ENCODE measurements at places on chromosomes 3 and 15.
A peak's percentile ranks its signal among the peaks of the same experiment; 100 is the strongest.

DNA sequence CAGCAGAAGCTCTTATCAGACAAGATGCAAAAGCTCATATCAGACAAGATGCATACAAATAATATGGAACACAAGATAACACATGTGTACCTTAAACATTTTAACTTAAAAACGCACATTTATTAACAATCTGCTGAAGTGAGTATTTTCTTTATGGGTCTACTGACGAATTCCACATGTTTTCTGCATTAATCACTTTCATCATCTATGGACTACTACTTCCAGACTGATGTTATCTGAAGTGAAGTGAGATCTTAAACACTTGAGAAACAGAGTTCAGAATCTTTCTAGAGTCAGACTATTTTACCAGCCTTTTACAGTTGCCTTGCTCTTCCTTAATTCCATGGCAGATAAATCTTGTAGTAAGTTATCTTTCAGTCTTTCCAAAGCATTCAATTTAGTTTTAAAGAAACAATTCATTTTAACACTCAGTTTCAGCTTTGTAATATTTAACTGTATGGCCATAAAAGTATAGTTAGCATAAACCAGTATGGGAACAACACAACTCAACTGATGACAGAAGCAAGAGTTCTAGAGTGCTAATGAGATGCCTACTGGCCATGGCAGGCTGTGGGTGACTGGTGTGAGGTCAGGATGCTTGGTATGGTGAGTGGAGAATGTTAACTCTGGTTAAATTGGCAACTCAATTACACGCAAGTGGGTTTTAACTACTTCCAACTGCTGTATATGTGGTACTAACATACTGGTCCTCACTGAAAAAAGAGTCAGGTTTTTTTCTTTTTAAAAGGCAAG is 9.8 kb downstream of the CMTM6 start:
- no peak for DNase-seq

DNA sequence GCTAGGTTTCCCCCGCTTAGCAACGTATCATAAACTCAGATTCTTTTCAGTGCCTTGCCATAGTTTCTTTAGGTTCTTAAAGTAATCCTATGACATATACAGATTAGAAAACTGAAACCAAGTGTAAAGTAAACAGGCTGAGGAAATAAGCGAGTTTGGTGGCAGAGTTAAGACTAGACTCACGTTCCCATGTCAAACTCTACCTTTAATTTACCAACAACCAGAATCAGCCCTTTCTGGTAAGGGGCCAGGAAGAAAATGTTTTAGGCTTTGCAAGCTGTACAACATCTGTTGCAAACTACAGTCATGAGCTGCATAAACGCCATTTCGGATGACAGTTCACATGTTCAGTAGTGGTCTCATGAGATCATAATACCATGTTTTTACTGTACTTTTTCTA is 128.0 kb upstream of the PRICKLE2 start:
- DNase-seq, result no peak

DNA sequence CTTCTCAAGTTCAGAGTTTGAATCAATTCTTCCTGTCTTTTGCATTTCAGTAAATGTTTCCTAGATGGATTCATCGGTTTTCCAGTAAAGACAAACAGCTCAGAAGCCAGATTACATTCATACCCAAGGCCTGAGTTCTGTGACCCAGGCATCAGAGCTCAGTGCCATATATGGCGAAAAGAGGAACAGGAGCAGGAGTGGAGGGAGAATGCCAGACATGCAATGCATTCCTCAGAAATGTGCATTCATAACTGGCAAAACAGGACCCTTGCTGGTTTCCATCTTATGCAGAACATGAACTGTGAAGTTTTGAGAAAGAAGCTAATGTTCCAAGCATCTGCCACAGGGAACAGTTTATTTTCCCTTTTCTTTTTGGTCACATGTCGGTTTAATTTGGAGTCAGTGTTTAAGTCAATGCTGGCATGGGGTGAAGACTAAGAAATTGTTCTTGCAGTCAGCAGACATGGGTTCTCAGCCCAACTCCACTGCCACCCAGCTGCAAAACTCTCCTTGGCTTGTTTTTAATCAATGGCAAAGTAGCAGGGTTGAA is 116.5 kb downstream of the LPP start:
- no peak for DNase-seq

GRCh38 chr3:160779040-160779439 is 23.0 kb downstream of the PPM1L start:
- no peak for DNase-seq

- no peak for DNase-seq
Measured at GRCh38 chr3:23594894-23595670, 210.7 kb upstream of the UBE2E1 start.

GRCh38 chr15:25060472-25060803 is 105.7 kb downstream of the SNRPN start:
- no peak for DNase-seq

- peak; percentile 17 for DNase-seq
Measured at GRCh38 chr3:53794597-53794996, 51.6 kb downstream of the CHDH start.

- peak; percentile 89 for DNase-seq
Measured at GRCh38 chr3:47522082-47522987, 8.8 kb upstream of the ELP6 start.

- DNase-seq, result no peak
Measured at GRCh38 chr3:70943886-70944285, 631.4 kb upstream of the MDFIC2 start.

DNA sequence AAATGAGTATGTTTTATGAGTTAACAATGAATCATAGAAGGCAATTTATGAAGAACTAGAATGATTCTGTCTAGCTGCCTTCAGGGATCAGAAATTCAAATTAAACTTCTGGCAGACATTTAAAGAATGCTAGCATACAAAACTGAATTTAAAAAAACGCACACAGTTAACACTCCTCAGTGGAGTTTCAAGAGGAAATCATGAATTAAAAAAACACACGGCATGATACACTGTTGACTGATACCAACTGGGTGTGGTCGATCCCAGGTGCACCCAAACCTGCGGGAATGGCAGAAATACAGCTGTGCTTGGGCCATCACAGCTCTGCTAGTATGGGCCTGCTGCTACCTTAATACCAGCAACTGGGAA is 526.0 kb downstream of the FOXP1 start:
- DNase-seq, result no peak

- DNase-seq, result no peak
Measured at GRCh38 chr15:35445891-35446290, 100.1 kb downstream of the DPH6 start.

GRCh38 chr3:86954226-86954625 is 36.7 kb downstream of the VGLL3 start:
- no peak for DNase-seq

- DNase-seq, result no peak
Measured at GRCh38 chr3:152375546-152375945, 106.8 kb downstream of the MBNL1 start.

DNA sequence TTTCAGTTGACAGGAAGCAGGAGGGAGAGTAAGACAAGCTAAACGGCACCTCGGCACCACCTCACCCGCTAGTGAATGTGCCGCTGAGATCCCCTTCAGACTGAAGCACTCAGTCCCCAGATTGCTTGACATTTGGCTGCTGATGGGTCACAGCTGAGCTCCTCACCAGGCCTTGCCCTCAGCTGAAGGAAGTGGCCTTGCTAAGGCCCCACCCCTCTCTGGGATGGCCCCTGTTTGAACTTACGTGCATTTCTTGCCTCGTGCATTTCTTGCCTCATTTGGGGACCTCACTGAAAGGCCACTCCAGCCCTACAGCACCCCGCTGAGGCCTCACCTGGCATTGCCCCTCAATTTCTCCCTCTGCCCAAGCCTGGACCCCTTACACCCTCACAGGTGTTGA is 39.8 kb downstream of the EOGT start:
- DNase-seq, result no peak

GRCh38 chr3:149529099-149529498 is 54.6 kb downstream of the TM4SF4 start:
- no peak for DNase-seq

DNA sequence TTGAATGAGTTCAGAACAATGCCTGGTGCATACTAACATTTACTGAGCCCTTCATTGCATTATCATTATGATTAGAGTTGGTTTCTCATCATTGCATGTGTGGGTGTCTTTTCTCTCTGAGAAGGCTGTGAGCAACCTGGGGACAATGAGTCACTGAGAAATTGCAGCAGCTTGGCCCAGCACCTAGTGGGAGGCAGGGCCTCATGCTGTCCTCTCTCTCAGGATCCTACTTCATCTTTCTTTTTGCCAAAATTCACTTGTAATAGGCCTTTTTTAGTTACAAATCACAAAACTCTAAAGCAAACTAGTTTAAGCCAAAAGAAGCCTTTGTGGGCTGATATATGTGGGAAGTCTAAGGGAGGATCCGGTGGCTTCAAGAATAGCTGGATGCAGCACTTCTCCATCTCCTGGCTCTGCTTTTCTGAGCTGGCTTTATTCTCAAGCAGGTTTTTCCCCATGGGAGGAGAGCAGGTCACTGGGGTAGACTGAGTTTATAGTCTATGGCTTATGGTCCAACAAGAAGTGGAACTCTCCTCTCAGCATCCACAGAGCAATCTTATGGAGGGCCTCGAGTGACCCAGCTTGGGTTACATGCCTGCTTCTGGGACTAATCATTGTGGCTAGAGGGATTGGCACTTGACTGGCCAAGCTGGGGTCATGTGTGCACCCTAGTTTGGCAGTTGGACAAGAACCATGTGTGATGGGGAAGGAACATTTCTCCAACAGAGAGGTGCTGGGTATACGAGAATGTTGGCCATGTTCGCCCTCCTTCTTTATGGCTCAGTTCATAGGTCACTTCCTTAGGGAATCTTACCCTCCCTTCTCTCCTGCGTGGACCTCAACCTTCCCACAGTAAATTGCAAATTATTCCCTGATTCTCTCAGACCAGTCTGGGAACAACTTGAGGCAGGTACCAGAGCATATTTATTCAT is 8.7 kb upstream of the CAMK1 start:
- DNase-seq, result no peak

GRCh38 chr3:54663501-54664011 is 264.3 kb downstream of the LRTM1 start:
- no peak for DNase-seq

GRCh38 chr3:68787106-68787626 is 145.2 kb downstream of the TAFA4 start:
- DNase-seq, result no peak

GRCh38 chr3:145079436-145079835 is 1081.5 kb downstream of the PLOD2 start:
- DNase-seq, result no peak

DNA sequence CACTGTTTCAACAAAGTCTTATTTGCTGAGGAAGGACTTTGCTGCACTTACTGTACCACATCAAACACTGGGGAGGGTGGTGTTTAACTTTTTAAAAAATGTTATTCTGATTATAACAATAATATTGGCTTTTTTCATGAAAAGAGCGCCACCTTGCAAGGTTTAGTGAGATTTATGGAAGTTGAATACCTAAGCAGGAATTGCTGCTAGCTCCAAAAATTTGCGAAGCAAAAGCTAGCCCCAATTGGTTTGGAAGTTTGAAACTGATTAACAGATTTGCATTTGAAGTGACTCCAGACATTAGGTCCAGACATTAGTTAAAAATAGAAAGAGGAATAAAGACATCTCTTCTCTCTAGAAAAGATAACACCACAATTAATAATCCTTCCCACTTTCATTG is 6.7 kb downstream of the ZIC1 start:
- no peak for DNase-seq

GRCh38 chr3:51729042-51729633 is 22.3 kb downstream of the GRM2 start:
- DNase-seq, result no peak

GRCh38 chr3:20302766-20303165 is 116.8 kb upstream of the SGO1 start:
- no peak for DNase-seq
